ENCODE measurements at places on chromosomes 11 and 22.

DNA sequence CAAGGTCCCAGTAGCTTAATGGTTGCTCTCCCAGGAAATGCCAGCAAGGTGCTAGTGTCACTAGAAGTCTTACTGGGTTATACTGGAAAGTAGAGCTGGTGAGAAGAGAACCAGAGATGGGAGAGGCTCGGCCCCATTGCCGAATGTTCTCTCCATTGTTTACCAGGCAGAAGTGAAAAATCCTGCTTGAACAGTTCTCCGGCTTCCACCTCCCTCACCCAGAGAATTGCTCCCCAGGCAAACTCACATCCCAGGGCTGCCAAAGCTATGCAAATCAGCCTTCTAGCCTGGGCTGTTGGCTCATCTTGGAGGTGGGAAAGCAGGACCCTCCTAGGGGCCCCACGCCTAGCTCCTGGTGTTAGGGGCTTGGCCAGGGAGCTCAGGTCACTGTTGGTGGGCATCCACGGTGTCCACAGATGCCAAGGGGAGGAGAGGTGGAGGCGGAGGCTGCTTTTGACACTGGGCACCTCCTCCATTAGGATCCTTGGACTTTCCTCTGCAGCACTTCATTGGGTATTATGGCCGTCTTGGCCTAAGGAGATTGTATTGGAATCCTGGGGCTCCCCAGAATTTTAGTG lies 20.1 kb downstream of the POU2F3 start:
- no peak for DNase-seq

DNA sequence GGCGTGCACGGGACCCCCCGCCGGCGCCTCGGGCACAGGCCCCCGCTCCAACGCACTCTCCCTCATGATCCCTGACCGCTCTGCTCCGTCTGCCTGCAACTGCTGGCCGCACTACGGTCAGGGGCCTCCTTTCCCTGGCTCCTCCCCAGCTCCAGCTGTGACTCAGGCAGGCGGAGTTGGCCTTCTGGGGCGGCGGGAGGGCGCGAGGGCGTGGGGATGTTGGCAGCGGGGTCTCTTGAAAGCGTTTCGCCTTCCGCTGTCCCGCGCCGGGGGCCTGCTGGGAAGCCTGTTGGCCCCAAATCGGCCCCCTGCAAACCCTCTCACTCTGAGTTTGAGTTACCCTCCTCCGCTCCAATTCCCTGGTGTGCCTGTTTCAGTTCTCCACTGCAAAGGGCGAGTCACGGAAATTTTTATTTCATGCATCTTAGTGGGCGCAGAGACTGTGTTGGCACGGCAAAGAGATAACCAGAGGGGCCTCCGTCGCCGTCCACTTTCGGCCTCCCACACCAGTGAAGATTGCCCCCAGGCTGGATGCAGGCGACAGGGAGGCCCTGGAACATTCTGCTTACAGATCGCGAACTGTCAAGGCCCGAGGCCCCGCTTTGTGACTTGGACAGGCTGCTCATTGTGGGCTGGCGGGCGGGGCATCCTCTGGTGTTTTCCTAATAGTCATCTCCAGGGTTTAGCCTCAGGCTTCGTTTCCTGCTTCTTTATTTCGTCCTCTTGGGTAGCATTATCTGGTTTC lies at the start of gene CAVIN3:
TSS of gene CAVIN3 (minus strand) at position 91 of the 745 bp plus-strand sequence. CDS start at position 66, 25 bp downstream.
- DNase-seq, result peak; percentile 41

GRCh38 chr11:62413060-62413696 lies 5.7 kb upstream of the SCGB1A1 start:
- DNase-seq, result no peak

GRCh38 chr11:61587541-61587941 lies 6.7 kb upstream of the SYT7 start:
- no peak for DNase-seq

DNA sequence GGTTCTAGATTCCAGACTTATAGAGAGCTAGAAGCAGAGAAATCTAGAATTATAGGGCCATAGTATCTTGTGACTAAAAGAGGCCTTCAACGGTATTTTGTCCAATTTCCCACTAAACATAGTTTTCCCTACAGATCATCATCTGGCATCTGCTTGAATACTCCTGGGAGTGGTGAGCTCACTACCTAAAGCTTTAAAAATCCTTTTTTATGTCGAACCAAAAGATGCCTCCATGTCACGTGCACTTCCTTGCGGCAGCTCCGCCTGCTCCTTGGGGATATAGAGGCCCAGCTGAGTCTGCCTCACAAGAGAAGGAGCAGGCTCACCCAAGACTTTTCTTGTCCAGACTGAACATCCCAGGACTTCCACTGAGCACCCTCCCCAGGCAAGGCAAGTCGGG lies 4.3 kb upstream of the MB start:
- DNase-seq, result no peak

DNA sequence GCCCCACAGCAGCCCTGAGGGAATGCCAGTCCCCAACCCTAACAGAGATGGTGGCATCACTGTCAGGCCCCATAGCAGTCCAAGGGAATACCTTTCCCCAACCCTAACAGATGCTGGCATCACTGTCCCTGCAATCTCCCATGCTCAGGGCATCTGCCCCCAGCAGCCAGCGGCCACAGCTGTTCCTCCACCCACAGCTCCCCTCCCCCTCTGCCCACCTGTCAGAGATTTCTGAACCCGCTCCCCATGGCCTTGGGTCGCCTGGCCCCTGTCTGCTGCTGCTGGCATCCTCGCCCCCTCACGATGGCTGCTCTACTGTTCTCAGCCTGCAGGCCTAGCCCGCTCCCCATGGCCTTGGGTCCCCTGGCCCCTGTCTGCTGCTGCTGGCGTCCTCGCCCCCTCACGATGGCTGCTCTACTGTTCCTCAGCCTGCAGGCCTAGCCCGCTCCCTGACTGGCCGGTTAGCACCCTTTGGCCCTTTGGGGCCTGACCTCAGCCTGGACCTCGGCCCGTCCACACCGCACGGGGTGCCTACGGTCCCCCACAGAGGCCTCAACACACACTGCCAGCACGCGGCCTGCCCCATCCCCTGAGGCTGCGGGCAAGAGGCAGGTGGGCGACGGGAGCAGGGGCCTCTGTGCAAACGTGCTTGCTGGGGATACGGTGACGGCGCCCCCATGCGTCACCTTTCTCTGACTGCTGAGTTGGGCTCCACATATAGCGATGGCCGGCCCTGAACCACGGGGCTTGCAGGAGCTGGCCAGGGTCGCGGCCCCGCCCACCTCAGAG lies 20.7 kb downstream of the CHID1 start:
- no peak for DNase-seq

DNA sequence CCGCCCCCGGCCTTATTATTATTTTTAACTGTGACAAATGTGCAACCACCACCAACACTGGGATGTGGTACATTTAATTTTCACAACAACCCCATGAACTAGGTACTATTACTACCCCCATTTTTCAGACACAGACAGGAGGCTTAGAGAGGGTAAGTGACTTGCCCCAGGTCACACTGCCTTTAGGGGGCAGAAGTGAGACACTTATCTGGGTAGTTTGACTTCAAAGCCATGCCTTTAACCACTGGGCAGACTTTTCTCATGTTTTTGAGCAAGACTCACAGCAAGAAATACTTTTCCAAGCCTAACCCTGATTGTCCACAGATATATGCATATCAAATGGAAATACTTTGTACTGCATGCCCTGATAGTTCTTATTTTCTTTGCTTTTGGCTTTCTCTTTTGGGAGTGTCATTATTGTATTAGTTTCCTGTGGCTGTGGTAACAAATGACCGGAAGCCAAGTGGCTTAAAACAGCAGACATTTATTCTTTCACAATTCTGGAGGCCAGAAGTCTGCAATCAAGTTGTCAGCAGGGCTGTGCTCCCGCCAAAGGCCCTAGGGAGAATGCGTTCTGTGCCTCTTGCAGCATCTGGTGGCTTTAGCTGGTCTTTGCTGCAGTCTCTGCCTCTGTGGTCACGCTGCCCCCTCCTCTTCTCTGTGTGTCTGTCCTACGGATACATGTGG lies 110.8 kb downstream of the GRIK4 start:
- DNase-seq, result no peak

- no peak for DNase-seq
Measured at GRCh38 chr11:134413826-134414731, 2.0 kb upstream of the B3GAT1 start.

DNA sequence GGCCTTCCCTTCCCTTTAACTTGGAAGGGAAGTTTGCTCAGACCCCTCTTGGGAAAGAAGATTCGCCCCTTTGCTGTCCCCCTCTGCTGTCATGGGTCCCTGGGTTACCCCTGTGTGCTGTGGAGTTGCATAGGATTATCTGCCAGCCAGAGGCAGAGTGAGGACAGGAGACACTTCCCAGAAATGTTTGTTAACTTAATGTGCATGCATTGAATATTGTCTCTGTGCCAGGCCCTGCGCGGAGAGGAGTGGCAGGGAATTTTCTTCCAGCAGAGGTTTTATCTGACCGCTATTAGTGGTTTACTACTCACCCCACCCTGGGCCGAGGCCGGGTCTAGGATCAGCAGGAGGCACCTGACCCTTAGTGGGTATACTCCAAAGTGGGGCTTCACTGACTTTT lies 894.8 kb downstream of the TBC1D22A start:
- DNase-seq, result no peak

- no peak for DNase-seq
Measured at GRCh38 chr22:39933741-39934140, 26.5 kb upstream of the TMA7B start.

DNA sequence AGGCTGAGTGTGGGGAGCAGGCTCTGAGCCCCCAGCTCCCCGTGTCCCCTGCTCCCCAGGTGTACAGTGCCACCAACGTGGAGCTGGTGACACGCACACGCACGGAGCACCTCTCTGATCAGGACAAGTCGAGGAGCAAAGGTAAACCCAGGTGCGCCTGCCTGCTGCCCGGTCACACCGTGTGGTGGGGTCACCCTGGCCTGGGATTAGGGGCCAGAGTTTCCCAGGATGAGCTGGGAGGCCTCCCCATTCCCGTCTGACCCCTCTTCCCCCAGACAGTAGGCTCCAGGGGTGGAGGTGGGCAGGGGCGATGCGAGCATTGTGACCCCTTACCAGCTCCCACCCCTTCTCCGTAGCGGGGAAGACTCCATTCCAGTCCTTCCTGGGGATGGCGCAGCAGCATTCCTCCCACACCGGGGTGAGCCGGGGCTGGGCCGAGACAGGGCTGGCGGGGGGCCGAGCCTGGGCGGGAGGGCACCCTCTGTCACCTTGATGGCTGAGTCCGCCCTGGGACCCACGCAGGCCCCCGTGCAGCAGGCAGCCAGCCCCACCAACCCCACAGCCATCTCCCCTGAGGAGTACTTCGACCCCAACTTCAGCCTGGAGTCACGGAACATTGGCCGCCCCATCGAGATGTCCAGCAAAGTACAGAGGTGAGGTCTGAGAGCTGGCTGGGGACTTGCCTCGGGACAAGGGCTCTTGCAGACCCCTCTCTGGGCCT lies 3.7 kb upstream of the SSH3 start:
- DNase-seq, result no peak

GRCh38 chr11:118171269-118172062 lies 5.0 kb downstream of the SCN2B start:
- peak; percentile 74 for DNase-seq

- DNase-seq, result no peak
Measured at GRCh38 chr11:128894286-128894681, 3.1 kb downstream of the KCNJ5 start.

GRCh38 chr11:13008625-13009475 lies at the start of gene RASSF10:
Gene RASSF10, plus strand, starts transcription at chr11:13009316. Its CDS starts 261 bp downstream, at chr11:13009577.
- DNase-seq, result no peak

DNA sequence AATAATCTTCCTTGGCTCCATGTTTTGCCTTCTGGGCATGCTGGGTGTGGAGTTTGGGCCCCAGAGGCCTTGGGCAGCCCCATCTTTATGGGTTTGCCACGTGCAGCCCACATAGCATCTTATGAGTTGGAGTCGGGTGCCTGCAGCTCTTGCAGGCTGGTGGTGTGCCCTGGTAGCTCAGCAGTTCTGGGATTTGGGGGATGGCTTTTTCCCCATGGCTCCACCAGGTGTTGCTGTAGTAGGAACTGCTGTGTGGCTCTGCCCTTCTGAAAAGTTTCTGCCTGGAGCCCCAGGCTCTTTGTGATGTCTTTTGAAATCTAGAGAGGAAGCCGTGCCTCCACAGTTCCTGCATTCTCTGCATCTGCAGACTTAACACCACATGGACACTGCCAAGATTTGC lies 16.8 kb downstream of the EED start:
- no peak for DNase-seq

DNA sequence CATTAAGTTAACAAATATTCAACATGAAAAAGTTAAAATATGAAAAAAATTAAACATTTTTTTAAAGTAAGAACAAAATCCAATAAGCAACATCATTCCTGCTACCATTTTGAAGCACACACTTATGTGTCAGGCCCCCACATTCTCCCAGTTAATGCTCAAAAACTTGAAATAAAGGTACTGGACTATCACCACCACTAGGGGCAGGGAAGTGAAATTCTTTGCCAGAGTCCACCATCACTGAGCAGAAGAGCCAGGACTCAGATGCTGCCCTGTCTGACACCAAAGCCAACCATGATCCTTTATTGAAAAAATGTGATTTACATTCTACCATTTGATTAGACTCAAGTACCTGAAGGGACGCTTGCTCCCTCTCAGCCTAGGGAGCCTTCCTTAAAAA lies 39.1 kb downstream of the PITPNB start:
- no peak for DNase-seq

All from ascending aorta (tissue), 2 donors.